Cardiac atrium fibroblast (primary cell): ENCODE measurements at places on chromosomes 1 and 21. TPM values are rescaled to one million over a fixed set of nuclear protein-coding genes. Genes with fewer than 3 reads are reported as not detected.

The C1orf141 gene
- total RNA-seq, result not detected in 2 replicates

The CD101 gene
- under 0.01 and 0.54 TPM in 2 replicates for total RNA-seq

The FAM177B gene
- total RNA-seq, result not detected in 2 replicates

The KRTAP19-3 gene
- not detected in 2 replicates for total RNA-seq

The NUDT4B gene
- total RNA-seq, result 26.0 and 40.8 TPM in 2 replicates

The OR6Y1 gene
- total RNA-seq, result not detected in 2 replicates

The OR6K6 gene
- total RNA-seq, result not detected in 2 replicates

The RGS4 gene
- 216 and 252 TPM in 2 replicates for total RNA-seq

The LAMB3 gene
- total RNA-seq, result 3.4 and 3.6 TPM in 2 replicates

The GLIS1 gene
- total RNA-seq, result 1.6 and 1.8 TPM in 2 replicates

The NBPF6 gene
- under 0.01 TPM in 1 of 2 replicates, not detected in the other for total RNA-seq

The SDC3 gene
- 45.7 and 64.2 TPM in 2 replicates for total RNA-seq

The CATSPERE gene
- 0.36 and 0.49 TPM in 2 replicates for total RNA-seq

The SPRR2D gene
- total RNA-seq, result not detected in 2 replicates

The CYP4X1 gene
- 9.0 and 16.0 TPM in 2 replicates for total RNA-seq

The ELOVL1 gene
- 69.7 and 105 TPM in 2 replicates for total RNA-seq

The LAMC1 gene
- 1,085 and 1,111 TPM in 2 replicates for total RNA-seq

The ARTN gene
- not detected in 2 replicates for total RNA-seq

The KIF26B gene
- total RNA-seq, result 0.36 and 0.65 TPM in 2 replicates

The FCER1G gene
- total RNA-seq, result not detected in 2 replicates

The NUP210L gene
- not detected in 2 replicates for total RNA-seq

The TFAP2E gene
- total RNA-seq, result not detected in 2 replicates

The MCOLN2 gene
- total RNA-seq, result 0.81 and 1.8 TPM in 2 replicates

The ERRFI1 gene
- 174 and 225 TPM in 2 replicates for total RNA-seq

The GUCA2B gene
- total RNA-seq, result not detected in 2 replicates

The GCSAML gene
- not detected in 2 replicates for total RNA-seq

The FCRL1 gene
- not detected in 2 replicates for total RNA-seq

The TTC34 gene
- total RNA-seq, result not detected in 2 replicates

The NID1 gene
- 167 and 328 TPM in 2 replicates for total RNA-seq

The HSD3B2 gene
- total RNA-seq, result not detected in 2 replicates

The KPNA6 gene
- 35.6 and 41.8 TPM in 2 replicates for total RNA-seq

The CD1B gene
- not detected in 2 replicates for total RNA-seq

The ADAM30 gene
- total RNA-seq, result not detected in 2 replicates

The TFF3 gene
- 0.54 TPM in 1 of 2 replicates, not detected in the other for total RNA-seq

The BCL2L15 gene
- total RNA-seq, result not detected in 2 replicates

The CD244 gene
- 0.65 TPM in 1 of 2 replicates, not detected in the other for total RNA-seq

The TARDBP gene
- total RNA-seq, result 12.5 and 31.4 TPM in 2 replicates
